Left forelimb (tissue), 1 donor: ENCODE measurements at places on chromosomes 11 and 22.

- no peak for DNase-seq
These were observed 19.3 kb downstream of the GTPBP1 start for GRCh38 chr22:38724926-38725571.

DNA sequence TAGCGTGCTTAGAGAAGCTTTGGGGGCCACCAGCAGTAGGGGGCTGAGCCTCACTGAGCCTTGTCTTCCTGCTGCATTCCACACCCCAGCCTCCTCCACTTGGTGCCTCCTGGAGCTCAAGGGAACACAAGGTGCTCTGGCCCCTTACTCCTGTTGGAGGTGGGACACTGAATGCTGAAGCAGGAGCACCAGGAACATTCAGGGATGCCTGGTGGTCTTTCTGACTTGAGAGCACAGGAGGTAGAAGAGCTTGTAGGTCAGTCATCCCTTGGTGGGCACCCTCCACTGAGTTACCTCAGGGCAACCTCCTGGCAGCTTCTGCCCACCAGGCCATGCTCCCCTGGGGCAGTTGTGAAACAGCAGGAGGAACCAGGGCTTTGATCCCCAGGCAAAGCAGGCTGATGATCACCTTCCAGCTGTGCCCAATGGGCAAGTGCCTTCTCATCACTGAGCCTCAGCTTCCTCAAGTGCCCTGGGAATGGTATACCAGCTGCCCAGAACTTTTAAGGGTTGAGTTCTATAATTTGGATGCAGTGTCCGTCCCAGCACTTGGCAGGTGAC, 50.1 kb downstream of the CABIN1 start:
- no peak for DNase-seq

DNA sequence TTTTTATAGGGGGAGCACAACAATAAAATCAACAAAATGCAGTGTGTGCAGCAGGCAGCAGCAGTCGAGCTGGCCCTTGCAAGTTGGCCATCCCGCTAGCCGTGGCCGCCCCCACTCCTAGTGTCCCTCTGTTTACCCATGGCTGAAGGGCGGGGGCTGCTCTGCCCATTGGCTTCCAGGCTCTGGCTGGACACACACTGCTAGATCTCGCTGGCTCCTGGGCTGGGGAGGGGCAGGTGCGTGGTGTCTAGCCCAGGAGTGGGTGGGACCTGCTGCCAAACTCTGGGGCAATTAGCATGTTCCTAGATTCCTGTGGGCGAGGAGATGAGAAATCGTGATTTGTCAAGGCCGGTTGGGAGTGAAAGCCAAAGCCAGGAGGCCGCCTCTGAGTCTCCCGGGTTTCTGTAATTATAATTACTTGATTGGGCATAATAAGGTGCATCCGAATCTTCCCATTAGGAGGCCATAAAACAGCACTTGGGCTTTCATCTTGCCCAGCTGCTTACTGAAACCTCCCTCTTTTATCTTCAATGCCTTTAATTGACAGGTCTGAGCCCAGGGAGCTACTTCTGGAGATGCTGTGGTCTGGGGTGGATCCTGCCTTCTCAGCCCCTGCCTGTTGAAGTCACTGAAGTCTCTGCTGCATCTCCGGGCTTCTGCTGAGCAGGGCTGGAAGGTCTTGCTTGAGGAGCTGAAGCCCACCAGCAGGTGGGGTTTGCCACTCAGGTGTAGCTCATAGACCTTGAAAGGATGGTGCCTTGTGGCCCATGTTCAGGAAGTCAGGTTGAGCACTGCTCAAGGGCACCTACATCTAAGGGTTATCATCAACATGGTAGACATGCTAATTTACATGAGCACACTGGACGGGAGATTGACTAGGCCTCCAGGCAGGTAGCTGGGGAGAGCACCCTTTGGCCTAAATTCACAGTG, 44.5 kb upstream of the DKK3 start:
- no peak for DNase-seq

DNA sequence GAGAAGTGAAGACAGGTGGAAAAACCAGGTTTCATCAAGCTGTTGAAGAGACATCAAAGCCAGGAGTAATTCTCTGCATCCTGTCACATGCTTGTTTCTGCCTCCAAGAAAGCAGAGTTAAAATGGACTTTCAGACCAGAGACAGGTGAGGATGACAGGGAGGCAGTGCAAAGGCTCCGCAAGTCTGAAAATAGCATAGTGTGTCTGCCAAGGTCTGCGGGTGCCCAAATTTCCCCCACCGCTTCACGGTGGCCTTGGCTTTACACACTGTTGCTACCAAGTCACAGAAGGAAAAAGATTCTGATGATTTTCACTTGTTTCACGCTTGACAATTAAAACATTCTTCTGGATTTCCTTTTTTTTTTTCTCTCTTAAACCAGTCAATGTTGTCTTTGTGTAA, 44.2 kb downstream of the SNX19 start:
- DNase-seq: no peak

DNA sequence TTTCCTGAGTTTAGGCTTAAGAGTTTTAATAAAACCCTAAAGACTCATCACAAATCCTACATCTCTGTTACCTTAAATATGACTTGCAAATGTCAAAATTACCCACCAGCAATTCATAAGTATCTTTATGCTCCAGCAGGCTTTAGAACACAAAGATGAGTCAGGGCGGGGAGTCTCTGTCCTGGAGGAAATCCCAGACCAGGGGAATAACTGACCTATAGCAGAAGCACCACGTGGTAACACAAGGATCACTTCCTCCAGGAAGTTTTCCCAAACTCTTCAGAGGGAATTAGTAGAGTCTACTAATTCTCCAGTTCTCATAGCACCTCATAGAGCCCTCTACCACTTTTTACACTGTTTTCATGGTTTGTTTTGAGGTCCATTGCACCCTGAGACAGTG, 217.0 kb downstream of the NAV2 start:
- DNase-seq: no peak

GRCh38 chr22:48373626-48374173, 1454.0 kb downstream of the BRD1 start:
- DNase-seq: peak; percentile 55

- DNase-seq: no peak
These were observed 16.1 kb downstream of the MS4A6E start for GRCh38 chr11:60343094-60343704.

DNA sequence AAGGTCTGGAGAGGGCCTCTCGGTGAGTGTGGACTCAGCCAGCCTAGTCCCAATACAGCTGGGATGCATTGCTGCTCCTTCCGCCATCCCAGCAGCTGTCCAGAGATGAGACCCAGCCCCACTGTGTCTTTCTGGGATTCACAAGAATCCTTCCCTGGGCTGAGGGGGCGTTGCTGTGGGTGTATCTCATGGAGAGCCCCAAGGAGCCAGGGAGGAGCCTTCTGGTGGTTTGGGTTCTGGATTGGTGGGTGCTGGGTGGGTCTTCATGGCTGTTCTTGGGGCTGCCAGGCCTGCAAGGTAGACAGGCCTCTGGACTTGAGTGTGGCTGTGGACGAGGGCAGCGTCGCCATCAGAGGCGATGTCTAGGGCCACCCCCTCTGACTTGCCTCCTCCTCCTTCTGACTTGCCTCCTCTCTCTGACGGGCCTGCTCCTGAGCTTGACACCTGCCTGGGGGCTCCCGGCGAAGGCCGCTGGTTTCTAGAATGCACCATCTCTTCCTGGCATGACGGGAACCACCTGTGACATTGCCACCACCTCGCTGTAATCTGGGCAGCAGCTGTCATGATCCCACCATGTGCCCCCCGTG, 17.2 kb downstream of the KCNQ1 start:
- DNase-seq: no peak

DNA sequence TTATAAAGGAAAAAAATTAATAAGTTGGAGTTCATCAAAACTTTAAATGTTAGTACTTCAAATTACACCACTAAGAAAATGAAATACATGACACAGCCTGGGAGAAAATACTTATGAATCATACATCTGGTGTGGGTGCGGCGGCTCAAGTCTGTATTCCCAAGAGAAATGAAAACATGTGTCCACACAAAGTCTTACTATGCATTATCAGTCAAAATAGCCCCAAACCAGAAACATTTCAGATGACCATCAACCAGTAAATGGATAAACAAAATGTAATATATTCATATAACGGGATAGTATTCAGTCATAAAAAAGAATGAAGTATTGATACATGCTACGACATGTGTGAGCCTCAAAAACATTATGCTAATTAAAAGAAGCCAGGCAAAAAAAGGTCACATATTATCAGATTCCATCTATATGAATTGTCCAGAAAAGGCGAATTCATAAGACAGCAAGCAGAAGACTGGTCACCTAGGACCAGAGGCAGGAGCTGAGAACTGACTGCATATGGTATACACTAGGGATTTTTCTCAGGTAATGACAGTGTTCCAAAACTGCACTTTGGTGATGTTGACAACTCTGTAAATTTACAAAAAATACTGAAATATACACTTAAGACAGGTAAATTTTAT, 5.3 kb upstream of the AKIP1 start:
- no peak for DNase-seq

- DNase-seq: no peak
These were observed 42.8 kb downstream of the WNT7B start for GRCh38 chr22:45934168-45934564.

- no peak for DNase-seq
These were observed 40.9 kb upstream of the SUSD2 start for GRCh38 chr22:24140357-24140756.

DNA sequence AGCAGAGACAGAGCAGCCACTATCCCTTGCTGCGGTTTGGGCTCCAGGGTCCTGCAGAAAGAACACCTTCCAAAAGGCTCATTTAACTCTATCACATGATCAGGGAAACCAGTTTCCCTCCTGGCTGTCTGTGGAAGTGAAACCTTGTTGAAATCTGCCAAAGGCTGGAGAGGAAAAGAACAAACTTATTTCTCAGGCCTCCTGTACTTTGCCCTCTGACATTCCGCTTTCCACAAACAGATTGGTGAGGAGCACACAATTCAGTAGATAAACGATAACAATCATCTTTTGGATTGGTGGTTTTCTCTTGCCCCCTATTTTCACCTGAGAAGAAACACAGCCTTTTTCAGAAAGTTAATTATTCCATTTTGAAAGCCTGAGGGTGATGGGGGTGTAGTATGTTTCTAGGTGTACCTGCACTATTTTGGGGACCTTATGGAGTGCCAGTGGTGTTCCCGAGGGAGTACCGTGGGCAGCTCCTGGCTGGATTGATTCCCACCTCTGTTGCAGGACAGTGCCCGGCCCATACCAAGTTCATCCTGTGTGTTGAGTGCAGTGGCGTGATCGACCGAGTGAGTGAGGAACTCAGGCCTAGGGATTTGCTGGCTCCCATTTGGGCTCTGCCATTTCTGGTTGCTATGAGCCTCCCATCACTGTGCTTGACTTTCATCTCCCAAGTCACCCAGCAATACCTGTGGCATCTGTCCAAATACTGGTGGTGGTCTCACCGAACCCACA, 102.0 kb downstream of the TBC1D22A start:
- DNase-seq: peak; percentile 15

DNA sequence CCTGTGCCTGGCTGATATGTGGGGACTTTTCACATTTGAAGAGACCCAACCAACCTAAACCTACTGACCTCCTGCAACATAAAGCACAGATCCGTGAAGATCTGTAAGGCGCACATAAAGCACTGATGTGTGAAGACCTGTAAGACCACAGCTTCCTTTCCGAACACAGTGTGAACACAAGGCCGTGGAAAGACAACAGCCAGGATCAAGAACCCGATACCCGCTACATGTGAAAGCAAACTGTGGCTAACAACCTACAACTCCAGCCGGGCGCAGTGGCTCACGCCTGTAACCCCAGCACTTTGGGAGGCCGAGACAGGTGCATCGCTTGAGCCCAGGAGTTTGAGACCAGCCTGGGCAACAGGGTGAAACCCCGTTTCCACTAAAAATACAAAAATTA, 17.6 kb upstream of the PPFIA1 start:
- DNase-seq: no peak

- DNase-seq: no peak
These were observed 17.9 kb downstream of the RFPL1 start for GRCh38 chr22:29456211-29456671.

GRCh38 chr22:18062421-18062820, 15.4 kb upstream of the PEX26 start:
- no peak for DNase-seq

DNA sequence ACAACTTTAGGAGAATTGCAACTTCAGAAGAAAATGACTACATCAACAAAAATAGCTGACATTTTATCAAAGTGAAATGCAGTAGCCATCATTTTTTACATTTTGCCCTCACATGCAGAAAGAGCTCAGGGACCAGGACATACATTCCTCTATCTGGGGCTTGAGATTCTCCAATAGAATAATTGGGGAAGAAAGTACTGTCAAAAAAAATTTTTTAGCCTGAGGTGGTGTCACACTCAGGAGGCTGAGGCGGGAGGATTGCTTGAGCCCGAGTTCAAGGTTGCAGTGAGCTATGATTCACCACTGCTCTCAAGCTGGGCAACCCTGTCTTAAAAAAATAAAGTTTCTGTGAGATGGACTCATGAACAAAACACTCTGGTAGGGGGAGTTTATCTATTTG, 32.2 kb upstream of the DEPDC7 start:
- no peak for DNase-seq
